Stimulated activated CD8-positive, alpha-beta memory T cell treated with anti-CD3 and anti-CD28 coated beads, Interleukin-4, amount 100 ng/mL, for 1 hour (primary cell): ENCODE measurements at places on chromosomes 4 and X.

GRCh38 chr4:113952452-113953029, 26.9 kb downstream of the ARSJ start:
- no peak for DNase-seq

GRCh38 chrX:14209034-14209433, 179.3 kb upstream of the GEMIN8 start:
- no peak for DNase-seq

DNA sequence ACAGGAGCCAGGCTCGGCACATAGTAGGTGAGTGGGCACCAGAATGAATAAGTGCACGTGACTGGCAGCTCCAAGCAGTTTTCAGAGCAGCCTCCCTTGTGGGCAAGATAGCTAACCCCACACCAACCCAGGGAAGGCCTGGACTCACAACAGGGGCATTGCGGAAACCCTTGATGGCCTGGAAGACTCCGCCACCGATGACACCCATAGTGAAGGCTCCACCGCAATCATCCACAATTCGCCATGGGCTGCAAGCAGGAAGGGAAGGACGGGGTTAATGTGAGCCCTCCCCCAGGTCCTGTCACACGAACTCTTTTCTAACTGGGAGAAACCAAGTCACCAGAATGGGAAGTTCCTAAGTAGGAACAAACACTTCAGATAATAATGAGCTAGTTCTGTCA, 957 bp downstream of the TIMM17B start:
- no peak for DNase-seq

DNA sequence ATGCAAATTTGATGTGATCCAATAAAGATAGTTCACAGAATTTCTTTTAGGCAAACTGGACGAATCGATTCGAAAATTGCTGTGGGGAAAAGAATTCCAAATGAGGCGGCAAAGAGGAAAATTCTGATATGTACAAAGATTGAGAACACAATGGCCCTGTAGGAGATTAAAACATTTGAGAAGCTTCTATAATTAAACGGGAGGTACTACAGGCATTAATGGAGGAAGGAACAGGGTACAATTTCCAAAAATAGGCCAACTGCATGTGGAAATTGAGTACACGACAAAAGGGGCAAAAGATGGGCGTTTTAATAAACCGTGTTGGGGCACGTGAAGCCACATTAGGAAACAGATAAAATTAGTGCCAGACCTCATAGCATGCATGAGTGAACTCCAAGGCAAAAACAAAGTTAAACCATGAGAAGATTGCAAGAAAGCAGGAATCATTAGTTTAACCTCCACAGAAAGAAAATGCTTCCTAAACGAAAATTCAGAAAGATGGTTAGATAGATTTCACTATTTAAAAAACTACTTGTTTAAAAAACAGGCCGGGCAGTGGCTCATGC, 68.4 kb downstream of the DHRSX start:
- DNase-seq = no peak

GRCh38 chrX:22164770-22165388, 107.8 kb upstream of the CBLL2 start:
- no peak for DNase-seq

DNA sequence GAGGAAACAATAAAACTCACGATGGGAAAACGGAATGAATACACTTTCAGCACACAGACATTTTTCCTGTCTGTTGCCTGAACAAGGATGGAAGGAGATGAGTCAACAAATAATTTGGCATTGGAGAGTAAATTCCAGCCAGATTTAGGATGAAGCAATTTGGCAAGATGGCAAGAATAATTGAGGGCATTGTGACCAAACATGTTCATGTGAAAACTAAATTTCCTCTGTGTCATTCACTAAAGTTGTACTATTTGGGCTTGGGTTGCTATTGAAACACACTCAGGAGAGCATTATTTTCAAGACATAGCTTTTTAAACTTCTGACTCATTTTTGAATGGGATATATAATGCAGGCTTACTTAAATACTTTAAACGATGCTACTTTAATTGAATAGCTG, 1614.4 kb downstream of the PCDH19 start:
- DNase-seq = no peak

DNA sequence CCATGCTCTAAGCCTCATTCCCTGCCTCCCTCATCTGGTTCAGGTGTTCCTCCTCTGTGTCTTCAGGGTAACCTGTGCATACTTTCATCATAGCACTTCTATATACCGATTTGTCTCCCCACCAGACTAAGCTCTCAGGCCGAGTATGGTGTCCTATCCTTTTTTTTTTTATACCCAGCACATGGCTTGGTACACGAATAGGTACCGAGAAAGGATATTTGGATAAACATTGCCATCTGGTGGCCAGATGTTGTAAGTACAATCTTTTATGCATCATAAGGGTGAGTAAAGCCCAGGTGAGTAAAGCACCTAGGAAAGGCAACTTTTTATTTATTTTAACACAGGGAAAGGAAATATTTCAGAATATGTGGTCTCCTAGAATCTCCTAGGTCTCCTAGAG, 68.4 kb downstream of the MID2 start:
- no peak for DNase-seq

- no peak for DNase-seq
These were observed 25.9 kb upstream of the CPLX1 start for GRCh38 chr4:851701-852430.

DNA sequence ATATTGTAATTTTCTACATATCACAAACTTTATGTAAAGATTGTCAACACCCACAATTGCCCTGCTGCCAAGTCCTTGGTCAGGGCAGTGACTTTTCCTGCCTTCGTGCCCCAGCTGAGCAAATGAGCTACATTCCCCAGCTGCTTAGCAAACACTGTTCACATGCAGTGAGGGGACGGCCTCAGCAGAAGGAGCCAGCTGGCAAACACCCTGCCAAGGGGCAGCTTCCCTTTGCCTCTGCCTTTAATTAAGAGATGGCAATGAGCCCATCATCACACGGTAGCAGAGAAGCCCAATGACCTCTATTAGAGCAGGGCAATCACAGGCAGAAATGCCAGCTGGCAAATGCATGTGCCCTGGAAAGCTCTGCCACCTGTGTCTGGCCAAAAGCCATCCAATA, 253.4 kb downstream of the EPHA5 start:
- DNase-seq = no peak

DNA sequence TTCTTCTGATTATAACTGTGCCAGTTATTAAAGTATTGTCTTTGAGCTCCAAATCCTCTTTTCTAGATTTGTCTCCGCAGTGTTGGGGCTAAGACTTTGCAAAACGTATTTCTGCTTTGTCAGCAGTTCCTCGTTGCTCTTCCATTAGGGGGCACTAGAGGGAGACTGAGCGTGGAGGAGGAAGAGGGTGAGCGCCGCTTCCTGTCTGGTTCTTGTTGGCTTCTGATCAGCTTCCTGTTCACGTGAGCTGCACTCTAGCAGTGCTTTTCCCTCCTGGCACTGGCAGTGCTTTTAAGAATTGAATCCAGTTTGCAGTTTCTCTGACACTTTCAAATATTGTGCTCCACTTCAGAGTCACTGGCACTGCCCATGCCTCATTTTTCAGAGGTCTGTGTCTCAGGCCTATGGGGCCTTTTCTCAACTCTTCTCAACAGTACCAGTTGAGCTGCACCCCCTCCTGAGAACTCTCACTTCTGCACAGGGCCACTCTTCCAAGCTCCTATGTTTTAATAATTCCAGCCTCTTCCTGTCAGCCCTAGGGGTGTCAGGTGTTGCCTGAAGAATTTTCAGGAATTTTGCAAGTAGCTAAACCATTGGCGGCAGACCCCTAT, 54.4 kb upstream of the LCORL start:
- no peak for DNase-seq

DNA sequence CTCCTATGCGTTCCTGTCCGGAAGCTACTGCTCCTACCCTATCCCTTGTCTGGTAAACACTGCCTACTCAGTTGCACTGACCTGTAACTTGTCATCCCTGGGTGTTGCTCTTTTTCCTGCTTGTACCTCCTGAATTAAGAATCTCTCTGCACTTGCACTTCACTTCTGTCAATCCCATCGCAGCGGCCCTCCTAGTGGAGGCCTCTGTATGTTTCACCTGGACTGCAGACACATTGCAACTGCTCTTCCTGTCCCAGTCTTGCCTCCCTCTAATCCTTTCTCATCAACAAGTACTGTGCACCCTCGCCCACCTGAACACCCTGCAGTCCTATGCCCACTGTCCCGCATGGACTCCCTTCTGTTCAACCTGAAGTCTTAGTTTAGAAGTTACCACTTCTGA, 8.0 kb downstream of the GK start:
- DNase-seq = no peak

DNA sequence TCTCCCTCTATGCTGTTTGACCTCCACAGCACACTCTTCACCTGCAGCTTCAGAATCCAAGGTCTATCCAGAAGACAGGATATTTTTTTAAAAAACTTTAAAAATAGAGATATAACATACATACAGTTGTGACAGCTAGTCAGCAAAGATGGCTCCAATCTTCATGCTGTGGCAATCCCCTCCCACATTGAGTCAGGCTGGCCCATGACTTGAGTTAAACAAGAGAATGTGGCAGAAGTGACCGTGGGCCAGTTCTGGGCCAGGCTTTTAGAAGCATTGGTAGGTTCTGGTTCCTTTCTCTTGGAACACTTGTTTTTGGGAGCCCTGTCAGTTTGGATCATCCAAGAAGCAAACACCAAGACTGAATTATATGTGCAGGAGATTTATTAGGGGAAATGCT, 36.1 kb upstream of the REPS2 start:
- DNase-seq = no peak

DNA sequence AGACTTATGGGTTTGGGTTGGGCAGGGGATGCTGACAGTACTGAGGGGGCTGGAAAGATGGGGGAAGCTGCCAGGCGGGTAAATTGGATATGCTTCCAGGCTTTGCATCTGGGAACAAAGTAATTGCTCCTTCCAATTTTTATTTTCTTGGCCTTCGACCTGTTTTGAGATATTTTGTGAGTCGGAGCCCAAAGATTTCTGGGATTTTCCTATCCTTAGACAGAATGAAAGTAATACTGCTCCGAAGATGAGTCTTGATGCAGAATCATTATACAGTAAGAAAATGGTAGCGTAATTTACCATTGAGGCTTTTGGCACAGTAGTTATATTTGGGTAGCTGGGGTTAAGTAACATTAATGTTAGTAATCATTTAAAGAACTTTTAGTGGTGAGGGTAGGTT, 1.4 kb downstream of the SMARCA5 start:
- DNase-seq = no peak

DNA sequence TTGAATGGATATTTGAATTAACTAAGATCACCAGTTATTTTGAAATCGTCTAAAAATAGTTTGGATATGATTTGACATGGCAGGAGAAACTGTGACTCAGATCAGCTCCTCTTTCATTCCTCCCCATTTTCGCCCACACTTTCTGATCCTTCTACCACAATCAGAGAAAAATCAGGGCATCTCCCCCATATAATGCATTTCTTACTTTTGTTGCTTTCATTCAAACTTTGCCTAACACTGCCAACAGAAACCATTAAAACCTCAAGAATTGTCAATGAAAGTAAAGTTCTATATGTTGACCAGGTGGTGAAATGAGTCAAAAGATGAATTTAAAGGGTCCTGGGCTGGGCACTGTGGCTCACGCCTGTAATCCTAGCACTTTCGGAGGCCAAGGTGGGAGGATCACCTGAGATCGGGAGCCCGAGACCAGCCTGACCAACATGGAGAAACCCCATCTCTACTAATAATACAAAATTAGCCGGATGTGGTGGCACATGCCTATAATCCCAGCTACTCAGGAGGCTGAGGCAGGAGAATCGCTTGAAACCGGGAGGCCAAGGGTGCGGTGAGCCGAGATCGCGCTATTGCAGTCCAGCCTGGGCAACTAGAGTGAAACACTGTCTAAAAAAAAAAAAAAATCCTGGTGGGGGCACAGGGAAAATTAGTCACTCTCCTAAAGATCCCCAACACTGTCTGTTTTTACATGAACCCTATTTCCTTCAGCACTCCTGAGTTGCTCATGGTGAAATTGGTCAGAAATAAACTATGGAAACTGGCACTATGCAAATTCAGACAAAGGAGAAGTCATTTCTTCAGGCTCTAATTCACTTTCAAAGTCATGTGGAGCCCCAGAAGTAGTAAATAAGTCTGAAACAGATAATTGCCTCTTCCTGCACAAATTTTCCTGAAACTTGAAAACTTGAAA, 122.8 kb upstream of the NOCT start:
- no peak for DNase-seq

DNA sequence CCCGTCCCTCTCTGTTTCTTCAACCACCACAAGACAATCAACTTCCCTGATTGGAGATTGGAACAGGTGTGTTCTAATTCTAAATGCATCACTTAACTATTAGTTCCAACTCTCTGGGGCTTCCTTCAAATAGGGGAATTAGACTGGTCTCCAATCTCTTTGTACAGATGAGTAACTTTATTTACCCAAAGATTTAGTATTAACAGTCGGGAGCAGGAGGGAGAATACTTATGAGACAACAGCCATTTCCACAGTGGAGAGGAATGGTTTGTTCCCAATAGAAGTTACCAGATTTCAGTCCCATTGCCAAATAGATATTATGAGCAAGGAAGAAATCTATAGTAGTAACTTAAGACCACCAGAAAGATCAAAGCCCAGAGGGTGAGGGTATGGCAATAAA, 46.2 kb downstream of the CASK start:
- no peak for DNase-seq

DNA sequence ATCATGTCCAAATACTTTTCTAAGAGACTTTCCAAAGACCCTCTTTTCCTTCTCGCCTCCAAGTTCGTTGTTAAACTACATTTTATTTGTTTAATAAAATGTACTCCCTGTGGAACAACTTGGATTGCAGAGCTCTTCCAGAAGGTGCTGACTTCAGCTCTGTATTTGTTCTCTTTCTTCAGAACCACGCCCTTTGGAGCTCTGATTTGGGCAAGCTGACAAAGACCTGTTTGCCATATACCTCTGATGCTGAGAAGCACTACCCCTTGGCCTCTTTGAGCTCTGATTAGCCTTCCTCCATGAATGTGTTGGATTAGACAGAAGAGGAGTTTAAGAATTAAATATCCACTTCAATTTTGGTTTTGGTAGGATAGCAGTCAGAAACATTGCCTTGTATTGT, 815.1 kb upstream of the POU3F4 start:
- no peak for DNase-seq

DNA sequence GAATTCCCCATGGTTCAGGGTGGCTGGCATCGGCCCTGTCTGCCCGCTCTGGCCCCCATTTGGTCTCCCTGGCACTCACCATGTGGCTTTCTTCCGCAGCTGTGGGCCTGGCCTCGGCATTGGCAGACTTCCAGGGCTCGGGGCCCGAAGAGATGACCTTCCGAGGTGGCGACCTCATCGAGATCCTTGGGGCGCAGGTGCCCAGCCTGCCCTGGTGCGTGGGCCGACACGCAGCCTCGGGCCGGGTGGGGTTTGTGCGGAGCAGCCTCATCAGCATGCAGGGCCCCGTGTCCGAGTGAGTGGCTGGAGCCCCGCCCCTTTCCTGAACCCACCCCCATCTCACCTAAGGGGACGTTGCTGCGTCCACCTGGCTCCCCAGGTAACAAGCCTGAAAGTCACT, 20.1 kb downstream of the SH3TC1 start:
- DNase-seq = no peak

- DNase-seq = no peak
These were observed 135.4 kb upstream of the NKX1-1 start for GRCh38 chr4:1541449-1542225.

DNA sequence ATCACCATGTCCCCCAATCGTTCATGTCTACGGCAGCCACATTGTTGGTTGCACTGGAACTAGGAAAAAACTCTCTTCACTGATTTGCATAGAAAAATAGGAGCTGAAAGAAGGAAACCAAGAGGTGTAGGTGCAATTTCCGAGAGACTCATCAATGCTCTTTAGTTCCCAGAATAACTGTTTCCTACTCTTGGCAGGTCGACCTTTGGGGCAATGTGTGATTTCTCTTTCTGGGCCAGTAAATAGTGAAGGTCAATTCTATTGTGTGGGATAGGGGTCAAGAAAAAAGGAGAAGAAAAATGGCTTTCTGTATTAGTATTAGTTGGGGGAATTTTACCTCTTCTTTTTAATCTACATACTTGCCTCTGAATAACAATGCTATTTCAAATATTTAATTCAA, 55.9 kb upstream of the PDE5A start:
- no peak for DNase-seq
